Cardiac muscle cell (in vitro differentiated cells and primary cell): ENCODE measurements at places on chromosomes 3 and 15.

- DNase-seq, result no peak
Measured at GRCh38 chr3:154144825-154145465, 23.8 kb downstream of the ARHGEF26 start.

- no peak for DNase-seq
Measured at GRCh38 chr3:192824313-192824712, 93.3 kb downstream of the MB21D2 start.

GRCh38 chr3:193863657-193864357 is 270.8 kb downstream of the OPA1 start:
- DNase-seq, result peak; percentile 54

DNA sequence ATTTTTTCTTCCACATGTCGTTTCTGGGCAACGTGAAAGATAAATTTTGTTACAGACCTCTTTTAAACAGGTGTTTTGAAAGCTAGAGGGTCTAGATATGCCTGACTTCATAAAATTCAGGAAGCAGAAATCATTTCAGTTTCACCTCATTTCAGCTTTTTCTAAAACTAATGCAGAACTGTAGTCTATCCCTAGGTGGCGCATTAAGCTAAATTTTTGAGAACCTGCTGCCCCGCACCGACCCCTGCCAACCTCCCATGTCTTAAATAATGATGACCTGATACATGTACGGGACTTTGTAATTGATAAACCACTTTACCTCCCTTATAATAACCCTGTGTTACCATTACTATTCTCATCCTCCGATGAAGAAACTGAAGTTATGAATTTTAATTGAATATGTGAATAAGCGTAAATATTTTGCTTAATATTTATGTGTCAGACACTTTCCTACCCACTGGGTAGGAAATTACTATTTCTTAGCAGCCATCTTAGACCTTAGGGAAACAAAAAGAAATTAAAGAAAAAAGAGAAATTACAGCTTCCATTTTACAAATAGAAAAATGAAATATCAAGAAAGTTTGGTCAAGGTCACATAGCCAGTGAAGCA is 78.7 kb upstream of the GCNT3 start:
- peak; percentile 64 for DNase-seq

- DNase-seq, result no peak
Measured at GRCh38 chr3:67437090-67437489, 217.3 kb downstream of the SUCLG2 start.

DNA sequence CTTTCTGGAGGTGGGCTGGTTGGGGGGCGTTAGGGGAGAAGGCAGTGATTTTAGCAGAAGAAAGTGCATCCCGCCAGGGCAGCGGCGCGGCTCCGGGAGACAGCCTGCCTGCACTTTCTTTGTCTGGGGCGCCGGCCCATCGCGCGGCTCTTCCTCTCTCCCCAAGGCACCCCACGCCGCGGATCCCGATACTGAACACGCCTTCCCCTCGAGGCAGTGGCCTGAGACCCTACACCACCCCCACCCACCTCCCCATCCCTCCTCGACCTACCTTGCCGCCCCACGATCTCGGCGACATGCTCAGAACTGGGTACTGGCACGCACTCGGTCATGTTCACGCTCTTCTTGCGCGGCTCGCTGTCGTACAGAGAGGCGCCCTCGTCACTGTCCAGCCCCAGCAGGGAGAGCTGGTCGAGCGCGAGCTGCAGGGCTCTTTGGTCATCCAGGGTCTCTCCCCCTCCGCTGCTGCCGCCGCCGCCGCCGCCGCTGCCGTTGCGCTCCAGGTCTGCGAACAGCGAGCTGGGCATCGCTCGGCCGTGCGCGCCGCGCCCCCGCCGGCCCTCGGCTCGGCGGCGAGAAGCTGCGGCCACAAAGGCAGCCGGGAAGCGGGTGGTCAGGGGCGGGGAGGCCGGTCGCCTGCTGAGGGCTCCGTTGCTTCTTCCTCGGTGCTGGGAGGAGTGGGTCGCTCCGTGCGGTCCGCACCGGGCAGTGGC is 483 bp downstream of the MEX3B start:
- peak; percentile 61 for DNase-seq

GRCh38 chr15:100277087-100277855 is 64.5 kb downstream of the ADAMTS17 start:
- no peak for DNase-seq

- DNase-seq, result no peak
Measured at GRCh38 chr3:148975696-148976095, 15.6 kb upstream of the GYG1 start.
